ACHN (cell line): ENCODE measurements at places on chromosomes 2 and 18.

- DNase-seq: no peak
Observed at GRCh38 chr18:58714259-58714658, 43.0 kb downstream of the MALT1 start.

DNA sequence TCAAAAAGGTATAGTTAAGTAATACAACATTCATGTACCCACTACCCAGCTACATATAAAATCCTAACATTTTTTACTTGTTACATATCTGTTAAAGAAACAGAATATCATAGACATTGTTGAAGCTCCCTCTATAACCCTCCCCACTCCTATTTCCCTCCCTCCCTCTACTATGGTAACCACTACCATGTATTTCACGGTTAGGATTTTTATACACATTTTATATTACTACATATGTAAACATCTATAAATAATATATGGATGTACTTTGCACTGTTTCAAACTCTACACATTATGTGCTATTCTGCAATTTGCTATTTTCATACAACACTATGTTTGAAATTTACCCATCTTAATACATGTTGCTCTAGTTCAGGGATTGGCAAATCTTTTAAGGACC, 36.3 kb downstream of the THOC1 start:
- no peak for DNase-seq

DNA sequence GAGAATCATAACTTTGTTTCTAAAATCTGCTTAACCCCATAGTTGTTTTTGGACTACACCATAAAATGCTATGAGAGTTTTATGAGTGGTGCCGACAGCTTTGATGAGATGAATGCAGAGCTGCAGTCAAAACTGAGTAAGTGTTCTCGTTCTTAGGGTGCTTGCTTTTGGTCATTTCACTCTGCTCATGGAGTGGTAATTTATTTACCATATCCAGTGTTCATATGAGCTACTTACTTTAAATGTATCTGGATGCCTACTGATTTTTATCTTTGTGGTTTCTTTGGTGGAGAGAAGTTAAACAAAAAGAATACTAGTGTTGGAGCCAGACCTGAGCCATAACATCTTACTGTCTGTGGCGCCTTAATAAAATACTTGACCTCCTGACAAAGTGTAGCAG, 16.4 kb downstream of the NDC80 start:
- no peak for DNase-seq

DNA sequence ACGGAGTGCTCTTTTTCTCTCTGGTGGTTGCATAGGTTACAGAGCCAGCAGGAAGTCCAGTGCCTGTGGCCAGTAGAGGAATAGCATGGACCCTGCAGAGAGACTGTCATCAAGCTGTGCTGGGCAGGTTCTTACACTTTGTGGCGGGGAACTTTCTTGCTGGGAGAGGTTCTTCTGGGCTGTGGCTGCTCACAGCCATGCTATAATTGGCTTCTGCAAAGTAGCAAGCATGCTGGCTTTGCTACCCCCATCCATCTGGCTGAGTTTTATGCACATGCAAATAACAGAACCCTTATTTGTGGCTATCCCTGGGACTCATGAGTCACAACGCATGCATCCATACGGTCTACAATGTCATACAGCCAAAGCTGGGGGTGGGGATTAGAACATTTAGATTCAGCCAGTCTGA, 68.9 kb downstream of the PLCL1 start:
- no peak for DNase-seq

GRCh38 chr18:40249390-40250080, 1705.5 kb upstream of the PIK3C3 start:
- no peak for DNase-seq
